ENCODE measurements at places on chromosomes 1 and 21.

- DNase-seq: peak; percentile 91
These were observed 42.5 kb upstream of the TMEM125 start for GRCh38 chr1:43227143-43227764.

DNA sequence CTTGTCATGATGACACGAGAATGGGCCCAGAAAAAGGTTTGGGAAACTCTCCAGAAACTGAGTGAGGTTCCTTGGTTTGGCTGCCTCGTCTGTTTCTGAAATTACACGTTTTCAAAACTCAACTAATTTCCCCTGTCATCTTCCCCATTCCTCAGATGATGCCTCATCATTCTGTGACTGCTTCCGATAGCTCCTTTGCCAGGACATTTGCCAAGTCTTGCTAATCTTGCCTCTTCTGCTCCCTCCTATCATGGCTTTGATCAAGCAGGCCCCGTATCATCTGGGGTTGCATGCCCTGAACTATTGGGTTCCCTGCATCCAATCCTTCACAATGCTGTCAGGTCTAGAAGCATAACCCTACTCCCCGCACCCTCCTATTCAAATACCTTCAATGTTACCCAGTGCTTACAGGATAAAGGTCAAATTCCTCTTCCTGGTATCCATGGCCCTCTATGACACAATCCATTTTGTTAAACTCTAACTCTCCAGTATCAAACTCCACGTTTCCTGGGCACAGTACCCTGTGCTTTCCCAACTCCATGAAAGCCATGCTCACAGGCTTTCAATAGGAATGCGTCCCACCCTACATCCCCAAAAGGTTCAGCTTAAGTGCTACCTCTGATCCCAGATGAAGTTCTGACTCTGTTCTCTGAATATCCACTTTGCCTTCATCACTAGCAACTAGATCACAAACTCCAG, 22.2 kb upstream of the TMEM200B start:
- DNase-seq: no peak

DNA sequence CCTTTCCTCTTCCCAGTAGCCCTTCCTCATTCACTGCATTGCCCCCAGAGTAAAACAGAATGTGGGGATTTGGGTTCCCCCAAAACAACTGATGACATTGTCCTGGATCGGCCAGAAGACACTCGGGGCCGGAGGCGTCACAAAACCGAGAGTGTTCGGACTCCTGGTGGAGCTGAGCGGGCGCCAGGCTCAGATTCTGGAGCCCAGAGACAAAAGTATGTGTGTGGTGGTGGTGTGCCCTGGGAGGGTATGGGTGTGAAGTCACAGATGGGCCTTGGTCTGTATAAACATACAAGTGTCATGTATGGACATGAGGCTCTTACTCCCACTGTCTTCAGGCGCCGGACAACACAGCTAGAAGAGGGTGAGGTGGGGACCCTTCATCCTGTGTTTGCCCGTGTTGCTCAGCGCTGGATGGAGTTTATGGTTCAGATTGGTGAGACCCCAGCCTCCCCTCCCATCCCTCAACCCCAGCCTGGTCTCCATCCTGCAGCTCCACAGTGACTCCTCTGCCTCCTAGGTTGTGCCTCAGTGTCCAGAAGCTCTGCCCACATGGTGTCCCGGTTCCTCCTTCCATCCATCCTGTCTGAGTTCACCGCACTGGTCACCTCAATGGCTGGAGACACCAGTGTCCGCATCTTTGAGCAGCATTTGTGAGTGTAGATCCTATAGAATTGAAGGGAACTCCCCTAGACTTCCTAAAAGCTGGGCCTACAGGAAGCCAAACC, 12.4 kb downstream of the HYI start:
- DNase-seq: no peak

DNA sequence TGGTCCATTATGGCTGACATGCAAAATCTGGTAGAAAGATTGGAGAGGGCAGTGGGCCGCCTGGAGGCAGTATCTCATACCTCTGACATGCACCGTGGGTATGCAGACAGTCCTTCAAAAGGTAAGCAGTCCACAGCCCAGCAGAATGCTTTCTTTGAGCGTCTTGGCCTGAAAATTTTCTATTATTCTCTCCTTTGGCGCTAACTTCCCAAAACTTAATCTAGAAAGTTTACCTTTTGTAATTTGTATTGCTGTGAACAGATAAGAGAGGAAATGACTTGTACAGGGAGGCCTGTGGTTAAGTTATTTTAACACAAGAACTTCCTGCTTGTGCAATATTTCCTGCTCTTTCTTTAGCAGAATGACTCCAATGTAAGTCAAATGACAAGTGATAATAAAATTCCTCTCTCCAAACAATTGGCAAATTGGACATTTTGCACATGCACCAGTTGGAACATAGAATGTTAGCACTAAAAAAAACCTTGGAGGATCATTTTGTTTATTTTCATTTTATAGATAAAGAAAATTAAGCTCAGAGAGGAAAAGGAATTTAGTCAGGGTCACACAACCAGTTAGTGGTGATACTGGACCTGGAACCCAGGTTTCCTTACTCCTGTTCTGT, 18.9 kb downstream of the CAP1 start:
- DNase-seq: no peak

- DNase-seq: no peak
These were observed 425.8 kb upstream of the CAMK1G start for GRCh38 chr1:209157546-209158249.

DNA sequence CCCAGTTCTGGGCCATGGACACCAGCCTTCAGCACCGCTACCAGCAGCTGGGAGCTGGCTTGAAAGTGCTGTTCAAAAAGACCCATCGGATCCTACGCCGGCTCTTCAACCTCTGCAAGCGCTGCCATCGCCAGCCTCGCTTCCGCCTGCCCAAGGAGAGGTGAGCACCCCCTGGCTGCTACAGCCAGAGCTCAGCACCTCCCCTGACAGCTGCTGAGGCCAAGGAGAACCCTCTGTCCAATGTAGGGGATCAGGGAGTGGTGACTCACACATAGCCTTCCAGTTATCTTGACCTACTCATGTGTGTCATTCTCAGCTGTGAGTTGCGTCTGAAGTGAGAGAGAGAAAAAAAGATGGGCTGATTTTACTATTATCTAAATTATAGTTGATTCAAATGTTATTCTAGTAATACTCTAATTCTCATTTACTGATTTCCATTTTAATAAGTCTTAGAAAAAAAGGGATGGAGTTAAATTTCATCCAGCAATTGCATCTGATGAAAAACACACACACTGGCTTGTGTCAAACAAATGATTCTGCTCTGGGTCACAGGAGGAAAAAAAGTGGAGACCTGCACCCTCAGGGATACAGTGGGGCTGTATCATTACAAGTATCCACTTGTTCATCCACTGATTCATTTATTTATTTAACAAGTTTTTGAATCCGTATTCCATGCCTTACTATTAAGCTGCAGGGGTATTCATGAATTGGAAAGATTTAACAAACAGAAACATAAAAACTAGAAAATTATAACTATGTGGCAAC, 108.0 kb downstream of the BRINP2 start:
- no peak for DNase-seq

DNA sequence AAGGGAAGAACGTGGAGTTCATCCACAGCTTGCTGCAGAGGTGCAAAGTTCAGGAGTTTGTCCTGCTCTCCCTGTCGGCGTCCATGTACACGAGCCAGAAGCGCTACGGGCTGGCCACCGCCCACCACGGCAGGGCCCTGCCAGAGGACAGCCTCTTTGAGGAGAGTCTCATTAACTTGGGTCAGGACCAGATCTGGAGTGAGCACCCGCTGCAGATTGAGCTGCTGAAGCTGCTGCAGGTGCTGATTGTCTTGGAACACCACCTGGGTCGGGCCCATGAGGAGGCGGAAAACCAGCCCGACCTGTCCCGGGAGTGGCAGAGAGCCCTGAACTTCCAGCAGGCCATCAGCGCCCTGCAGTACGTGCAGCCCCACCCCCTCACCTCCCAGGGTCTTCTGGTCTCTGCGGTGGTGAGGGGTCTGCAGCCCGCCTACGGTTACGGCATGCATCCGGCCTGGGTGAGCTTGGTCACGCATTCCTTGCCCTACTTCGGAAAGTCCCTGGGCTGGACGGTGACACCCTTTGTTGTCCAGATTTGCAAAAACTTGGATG, 73.8 kb upstream of the MORC3 start:
- DNase-seq: no peak

DNA sequence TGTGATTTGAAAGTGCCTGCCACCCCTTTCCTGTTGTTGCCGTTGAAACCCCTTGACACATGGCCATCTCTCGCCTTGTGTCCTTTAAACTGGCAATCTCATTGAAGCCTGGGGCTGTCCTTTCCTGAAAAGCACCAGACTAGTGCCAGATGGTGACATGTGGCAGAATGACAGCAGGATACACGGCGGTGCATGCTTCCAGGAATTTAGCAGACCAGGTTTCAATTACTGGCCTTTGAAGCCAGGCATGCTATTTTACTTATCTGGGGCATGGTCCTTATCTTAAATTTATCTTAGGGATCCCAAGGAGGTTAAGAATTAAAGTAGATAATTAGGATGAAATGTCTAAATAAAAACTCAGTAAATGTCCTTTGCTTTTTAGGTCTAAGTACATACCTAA, 15.2 kb downstream of the PLPPR4 start:
- DNase-seq: no peak

DNA sequence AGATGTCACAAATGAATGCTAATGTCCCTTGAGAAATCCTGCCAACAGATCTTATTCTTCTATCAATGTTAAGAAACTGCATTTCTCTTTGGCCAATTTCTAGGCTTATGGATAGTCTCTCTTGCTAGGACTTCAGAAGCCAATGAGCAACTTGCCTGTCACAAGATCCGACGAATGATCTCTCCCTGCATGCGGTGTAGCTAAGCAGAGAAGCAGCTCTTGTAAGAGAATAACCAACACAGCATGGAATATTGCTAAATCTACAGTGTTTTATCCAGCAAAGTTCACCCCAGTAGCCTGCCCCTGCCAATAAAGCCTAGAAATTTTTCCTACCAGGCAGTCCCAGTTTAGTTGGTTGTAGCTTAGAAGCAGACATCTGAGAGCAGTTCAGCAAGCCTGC, 2.1 kb upstream of the SLC44A5 start:
- no peak for DNase-seq

DNA sequence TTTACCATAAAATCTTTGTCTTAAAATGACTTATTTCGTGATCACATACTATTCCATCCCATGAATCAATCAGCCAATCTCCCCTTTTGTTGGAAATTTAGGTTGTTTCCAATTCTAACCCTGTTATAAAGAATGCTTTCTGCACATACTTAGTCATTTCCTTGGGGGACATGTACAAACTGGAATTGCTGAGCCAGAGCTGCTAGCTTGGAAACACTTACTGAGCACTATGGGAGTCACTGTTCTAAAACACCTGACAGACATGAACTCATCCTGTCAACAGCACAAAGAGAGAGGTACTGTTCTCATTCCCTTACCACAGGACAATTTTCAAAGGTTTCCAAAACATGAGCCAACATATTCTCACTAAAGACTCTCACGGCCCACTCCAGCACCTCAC, 32.1 kb downstream of the AK2 start:
- DNase-seq: no peak

DNA sequence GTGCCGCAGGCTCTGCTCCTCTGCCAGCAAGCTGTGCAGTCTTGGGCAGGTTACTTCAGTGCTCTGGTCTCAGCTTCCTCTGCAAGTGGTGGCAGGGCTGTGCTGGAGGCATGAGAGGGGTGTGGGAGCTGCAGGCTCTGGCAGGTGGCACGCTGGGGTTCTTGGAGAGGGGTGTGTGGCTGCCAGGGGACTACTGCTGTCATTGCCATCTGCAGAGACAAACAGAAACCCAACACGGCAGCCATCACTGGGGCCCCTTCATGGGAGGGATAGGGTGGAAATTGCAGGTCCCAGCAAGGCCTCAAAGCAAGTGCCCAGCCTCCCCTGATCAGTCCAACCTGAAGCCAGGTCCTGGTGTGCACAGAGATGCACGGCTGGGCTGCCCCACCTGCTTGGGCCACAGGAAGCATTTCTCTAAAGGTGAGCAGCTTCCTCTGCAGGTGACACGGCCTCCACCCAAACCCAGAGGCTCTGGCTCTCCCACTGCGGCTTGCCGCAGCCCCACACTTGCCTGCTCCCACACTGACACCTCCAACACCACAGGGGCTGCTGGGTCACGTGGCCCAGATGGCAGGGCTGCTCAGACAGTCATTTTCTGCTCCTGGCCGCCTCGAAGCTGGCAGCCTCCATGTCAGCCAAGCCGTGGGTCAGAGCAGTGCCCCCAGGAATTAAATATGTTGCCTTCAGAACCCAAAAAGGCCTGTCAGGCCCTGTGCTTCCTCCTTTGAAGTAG, 4.1 kb upstream of the COL6A2 start:
- DNase-seq: no peak

- DNase-seq: no peak
These were observed at the start of gene SLC37A1 for GRCh38 chr21:42513151-42513984. Gene SLC37A1, plus strand, starts transcription at chr21:42513852. Its CDS starts 4,603 bp downstream, at chr21:42518455.

- DNase-seq: no peak
These were observed 32.5 kb upstream of the TSPAN2 start for GRCh38 chr1:115121793-115122192.

DNA sequence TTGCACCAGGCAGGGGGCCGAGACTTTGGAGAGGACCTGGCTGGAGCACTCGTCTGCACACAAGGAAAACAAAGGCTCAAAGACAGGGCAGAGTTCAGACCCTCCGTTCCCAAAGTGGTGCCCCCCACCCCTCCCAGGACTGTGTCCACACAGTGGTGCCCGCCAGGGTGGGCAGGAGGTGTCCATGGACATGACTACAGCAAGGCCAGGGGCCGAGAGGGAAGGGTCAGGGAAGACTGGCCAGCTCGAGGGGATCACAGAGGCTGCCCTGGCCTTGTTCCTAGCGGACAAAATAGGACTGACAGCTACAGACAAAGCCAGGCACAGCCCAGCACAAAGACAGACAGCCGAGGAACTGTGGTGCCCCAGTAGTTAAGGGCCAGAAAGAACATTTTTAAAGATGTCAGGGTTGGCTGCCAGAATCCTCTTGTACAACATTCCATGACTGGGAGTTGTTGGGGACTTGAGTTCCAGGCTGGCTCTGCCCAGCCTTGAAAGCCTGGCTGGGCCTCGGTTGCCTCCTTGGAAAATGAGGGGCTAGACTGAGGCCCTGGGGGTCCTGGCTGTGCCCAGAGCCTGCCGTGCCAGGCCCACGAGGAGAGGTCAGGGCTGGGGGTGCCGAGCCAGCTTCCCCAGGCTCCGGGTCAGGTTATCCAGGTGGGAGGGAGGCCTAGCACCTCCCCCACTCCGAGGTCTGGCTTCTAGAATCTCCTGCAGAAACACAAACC, 63.7 kb downstream of the SLX9 start:
- DNase-seq: peak; percentile 1

DNA sequence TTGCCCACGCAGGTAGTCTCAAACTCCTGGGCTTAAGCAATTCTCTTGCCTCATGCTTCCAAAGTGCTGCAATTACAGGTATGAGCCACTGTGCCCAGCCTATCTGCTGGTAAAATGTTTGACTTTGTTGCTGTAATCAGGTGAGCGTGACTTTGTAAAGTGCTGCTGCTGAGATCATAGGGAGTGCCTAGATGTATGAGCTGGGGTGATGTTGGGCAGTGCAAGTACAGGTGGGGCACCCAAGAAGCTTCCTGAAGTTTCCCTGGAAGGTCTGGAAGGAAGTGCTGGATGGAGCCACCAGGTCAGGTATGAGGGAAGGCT, 43.1 kb downstream of the KIF21B start:
- DNase-seq: no peak

GRCh38 chr1:157113631-157114030, 14.0 kb upstream of the ETV3L start:
- no peak for DNase-seq

- no peak for DNase-seq
These were observed 52.4 kb downstream of the XCL1 start for GRCh38 chr1:168628807-168629206.

- DNase-seq: no peak
These were observed 22.4 kb upstream of the ACTN2 start for GRCh38 chr1:236663934-236664333.
